ENCODE measurements at places on chromosomes 3 and 15.

DNA sequence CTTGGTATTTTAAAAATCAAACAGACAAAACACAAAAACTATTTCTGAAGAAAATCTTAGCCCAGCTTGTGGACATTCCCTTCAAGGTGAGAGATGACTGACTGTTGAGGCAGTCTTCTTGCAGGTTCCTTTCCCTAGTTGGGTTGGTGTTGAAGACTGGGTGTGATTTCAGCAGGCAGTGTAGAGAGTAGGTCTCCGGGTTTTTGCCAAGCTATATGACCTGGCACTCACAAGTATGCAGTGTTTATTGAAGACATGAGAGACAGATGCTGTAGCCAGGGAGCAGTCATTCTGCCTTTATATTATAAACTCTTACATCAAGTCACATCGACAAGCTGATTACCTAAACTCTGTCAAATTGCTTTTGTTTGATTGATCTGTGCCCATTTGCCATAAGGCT lies 17.5 kb downstream of the SENP8 start:
- DNase-seq, result no peak

GRCh38 chr3:24357635-24358034 lies 137.0 kb downstream of the THRB start:
- no peak for DNase-seq

- no peak for DNase-seq
Observed at GRCh38 chr15:64987136-64987535, 2.6 kb downstream of the SPG21 start.

- DNase-seq, result no peak
Observed at GRCh38 chr3:109132801-109133473, 3.6 kb upstream of the C3orf85 start.

GRCh38 chr3:11390411-11391131 lies 118.4 kb downstream of the ATG7 start:
- DNase-seq, result no peak

DNA sequence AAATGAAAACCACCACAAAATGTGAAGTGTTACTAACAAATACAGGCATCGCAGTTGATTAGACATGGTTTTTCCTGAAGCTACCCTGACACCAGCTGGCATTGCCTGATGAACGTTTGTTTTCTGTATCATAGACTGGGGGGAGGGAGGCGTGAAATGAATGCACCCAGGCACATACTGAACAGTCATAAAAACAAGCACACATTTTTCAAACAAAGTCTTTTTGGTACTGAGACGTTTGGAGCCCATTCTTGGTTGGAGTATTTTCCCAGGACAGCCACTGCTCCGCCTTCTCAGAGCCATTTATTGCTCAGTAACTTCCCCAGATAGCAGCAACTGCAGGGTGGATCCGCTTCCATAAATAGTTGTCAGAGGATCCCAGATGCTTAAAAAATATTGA lies 52.4 kb downstream of the KLF13 start:
- no peak for DNase-seq

DNA sequence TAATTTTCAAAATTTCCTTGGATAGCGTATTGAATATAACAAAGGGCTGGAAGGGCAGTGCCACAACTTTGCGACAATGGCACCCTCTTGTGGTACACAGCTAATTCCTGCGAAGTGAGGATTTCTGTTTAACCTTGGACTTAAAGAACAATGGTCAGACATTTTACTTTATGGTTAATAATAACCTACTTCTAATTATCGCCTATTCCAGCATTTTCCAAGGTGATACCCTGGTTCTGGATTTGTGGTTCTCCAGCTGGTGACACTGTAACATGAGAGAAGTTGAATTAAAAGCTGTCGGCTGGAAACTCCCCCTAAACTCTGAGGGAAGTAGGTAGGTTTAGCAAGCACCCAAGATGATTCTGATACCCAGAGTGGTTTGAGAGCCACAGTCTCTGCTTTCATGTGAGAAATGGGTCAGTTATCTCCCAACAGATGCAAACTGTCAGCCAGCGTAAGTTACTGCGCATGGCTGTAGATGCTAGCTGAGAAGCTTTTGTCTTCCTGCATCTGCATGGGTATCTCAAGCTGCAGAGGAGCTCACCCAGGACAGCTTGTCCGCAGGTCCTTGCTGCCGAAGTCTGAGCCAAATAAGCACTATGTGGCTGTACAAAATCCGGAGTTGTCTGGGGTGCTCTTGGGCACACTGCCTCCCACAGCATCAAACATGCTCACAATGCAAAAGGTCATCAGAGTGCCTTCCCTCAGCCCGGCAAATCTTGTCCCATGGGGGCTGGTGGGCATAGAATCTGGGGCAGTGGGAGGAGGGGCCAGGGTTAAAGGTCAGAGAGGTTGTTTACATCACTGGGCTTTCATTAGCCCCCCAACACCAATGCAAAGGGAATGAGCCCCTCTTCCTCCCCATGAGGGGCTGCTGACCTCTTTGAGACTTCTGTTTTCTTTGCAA lies 6.6 kb upstream of the CHSY1 start:
- peak; percentile 30 for DNase-seq

- DNase-seq, result no peak
Observed at GRCh38 chr15:74789171-74789631, 7.3 kb downstream of the CSK start.

DNA sequence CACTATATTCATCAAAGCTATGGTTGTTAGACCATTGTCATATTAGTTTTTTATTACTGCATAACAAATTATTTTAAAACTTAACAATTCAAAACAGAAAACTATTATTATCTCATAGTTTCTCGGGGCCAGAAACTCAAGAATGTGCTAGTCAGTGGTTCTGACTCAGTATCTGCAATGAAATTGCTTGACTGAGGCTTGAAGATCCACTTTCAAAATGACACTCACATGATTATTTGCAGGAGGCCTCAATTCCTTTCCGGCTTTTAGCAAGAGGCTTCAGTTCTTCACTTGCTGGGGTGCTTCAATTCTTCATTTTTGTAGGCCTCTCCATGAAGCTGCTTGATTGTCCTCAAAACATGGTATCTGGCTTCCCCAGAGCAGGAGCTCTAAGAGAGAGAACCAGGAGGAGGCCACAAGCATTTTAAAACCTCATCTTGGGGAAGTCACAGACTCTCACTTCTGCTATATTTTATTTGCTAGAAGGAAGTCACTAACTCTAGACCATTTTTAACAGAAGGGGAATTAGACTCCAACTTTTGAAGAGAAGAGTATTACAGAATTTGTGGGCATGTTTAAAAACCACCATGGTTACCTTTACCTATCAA lies 383.7 kb downstream of the MFSD1 start:
- DNase-seq, result no peak

GRCh38 chr3:98573181-98573728 lies 20.2 kb downstream of the CPOX start:
- no peak for DNase-seq

DNA sequence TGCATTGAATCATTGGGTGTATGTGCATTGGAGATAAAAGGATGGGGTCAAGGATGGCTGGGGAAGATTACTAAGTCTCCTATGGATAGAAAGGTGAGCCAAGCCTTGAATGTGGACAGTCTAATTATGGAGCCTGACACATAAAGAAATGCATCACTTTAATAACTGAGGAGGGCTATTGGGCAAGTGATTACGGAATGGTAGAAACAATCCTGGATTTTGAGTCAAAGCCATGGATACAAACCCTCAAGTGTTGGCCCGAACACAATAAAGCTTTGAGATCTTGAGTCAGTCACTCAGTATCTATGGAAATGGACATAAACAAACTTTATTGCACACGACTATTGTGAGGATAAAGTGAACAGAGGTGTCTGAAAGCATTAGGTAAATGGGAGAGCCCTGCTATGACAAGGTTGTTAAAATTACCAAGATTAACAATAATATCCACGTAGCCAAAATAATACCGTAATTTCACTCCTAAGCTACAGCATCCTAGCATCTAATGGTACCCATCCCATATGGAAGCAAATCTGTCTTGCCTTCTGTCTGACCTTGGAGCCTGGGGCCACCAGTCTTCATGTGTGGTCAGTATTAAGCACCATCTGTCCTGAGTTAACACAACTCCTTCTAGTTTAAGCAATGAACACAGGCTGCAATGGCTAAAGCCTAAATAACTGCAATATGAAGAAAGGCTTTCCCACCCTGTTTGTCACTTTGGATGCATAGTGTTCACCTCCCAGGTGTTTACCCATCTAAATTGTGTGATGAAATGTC lies 136.9 kb upstream of the PRICKLE2 start:
- DNase-seq, result no peak

DNA sequence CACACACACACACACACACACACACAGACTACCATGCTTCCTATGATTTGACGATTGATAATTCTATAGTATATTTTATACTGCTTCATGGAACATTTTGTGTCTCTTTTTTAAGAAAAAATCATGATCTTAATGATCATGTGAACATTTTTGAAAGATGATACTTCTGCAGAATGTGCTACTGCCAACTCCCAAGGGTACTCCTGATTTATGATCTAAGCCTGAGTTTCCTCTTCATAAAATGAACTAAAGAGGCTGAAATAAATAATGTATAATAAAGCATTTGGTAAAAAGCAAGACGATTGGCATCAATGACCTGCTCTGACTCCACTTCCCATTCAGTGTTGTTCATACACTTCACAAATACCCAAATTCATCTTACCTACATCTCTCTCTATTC lies 333.8 kb upstream of the RBMS3 start:
- DNase-seq, result no peak

DNA sequence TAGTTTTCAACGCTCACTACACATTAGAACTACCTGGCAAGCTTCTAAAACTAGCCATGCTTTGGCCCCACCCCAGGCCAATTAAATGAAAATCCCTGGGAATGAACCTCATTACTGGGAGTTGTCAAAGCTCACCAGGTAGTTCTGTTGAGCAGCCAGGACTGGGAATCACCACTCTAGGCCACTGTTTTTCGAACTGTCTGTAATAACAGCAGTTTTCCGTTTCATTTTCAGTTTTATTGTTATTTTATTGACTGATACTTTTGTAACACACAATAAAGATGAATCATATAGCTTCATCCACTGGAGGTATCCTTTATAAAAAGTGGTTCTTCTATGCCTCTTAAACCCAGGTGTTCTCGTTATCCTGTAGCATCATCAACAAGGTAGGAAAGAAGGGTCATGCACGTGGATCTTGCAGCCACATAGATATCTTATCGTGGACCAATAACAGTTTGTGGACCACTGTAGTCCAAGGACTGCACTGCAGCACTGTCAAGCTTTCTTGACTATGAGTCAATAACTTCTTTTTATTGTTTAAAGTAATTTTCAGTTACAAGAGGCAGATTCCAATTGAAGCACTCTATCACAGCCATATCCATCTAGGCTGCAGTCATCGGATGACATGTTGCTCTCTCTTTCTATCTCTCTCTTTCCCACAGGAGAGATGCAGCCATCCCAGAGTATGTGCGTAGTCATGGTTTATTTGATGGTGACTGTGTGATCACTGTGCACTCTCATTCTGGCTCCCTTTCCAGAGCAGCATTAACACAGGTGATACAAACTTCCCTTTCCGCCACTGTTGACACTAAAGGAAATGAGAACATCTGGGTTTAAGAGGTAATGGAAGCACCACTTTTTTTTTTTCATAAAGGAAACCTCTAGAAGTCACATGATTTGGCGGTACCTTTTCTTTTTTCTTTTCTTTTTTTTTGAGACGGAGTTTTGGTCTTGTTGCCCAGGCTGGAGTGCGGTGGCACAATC lies 39.0 kb upstream of the BLM start:
- DNase-seq, result no peak

DNA sequence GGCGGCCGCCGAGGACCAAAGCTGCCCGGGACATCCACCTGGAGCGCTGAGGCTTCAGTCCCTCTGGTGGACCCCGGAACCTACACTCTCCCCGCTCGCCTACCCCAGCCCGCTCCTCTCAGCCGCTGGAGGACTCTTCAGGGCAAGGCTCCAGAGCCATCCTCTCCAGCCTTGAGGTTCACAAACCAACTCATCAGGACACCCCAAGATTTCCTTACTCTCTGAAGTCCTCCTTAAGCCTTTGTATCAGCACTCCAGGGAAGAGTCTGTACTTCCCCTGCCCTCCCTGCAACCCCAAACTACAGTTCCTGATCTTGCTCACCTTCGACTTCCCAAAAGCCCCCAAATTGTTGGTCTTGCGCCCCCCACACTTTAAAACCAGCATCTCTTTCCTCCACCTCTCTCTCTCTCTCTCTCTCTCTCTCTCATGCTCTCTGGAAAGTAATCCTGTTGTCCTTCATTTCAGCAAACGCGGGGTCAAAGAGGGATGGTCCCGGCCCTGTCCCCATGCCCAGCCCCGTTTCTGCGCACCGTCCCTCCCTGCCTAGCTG lies 438 bp downstream of the THBS1 start:
- DNase-seq, result no peak

DNA sequence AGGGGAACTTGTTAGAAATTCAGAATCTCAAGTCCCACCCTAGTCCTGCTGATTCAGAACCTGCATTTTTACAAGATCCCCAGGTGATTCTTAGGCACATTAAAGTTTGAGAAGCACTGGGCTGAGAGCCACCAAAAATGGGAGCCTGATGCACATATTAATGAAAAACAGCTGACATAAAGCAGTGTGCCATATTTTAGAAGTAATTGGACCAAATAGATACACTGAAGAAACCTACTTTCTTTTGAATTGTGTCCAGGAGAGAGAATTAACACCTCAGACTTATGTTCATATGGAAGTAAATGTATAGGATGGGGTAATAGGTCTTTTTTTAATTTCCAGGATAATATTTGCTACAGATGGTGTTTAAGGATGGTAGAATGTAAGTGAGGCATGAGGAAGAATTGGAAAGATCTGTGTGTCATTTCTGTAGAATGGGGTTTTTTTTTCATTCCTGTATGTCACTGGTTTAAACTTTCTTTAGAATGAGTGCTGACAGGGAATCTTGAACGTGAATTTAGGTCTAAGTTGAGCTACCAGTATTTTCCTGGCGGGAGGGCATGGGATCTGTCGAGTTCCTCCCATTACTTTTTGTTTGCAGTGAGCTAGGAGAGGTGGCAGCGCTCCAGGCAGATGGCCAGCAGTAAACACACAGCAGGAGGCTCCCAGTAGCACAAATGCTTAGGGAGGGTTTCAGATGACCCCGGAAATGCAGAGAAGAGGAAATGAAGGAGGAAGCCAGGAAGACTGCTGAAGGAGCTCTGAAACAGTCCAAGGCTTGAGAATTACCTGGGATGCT lies 185.6 kb downstream of the PLCL2 start:
- DNase-seq, result no peak

- DNase-seq, result no peak
Observed at GRCh38 chr15:80662757-80663553, 32.2 kb upstream of the ABHD17C start.

All from stimulated activated CD4-positive, alpha-beta T cell treated with anti-CD3 and anti-CD28 coated beads, Interleukin-1b, Interleukin-23, amount 100 ng/mL, for 1 hour (primary cell).